ENCODE measurements at places on chromosomes 5 and 9. TPM values are rescaled to one million over a fixed set of nuclear protein-coding genes. Genes with fewer than 3 reads are reported as not detected.
A peak's percentile ranks its signal among the peaks of the same experiment; 100 is the strongest.

Gene LCN12
- total RNA-seq, result 1.7 TPM

Gene KYAT1
- 30.4 TPM for total RNA-seq

Gene APC
- 41.9 TPM for total RNA-seq

Gene TMEM141
- total RNA-seq, result 50.6 TPM

- DNase-seq, result no peak
Observed at GRCh38 chr5:79955941-79956670, 35.0 kb downstream of the MTX3 start.

GRCh38 chr5:115179394-115180164, 9.9 kb upstream of the TRIM36 start:
- DNase-seq, result peak; percentile 69

GRCh38 chr5:65790371-65791163, 68.6 kb downstream of the NLN start:
- no peak for DNase-seq

- no peak for DNase-seq
Observed at GRCh38 chr5:10635867-10636350, 72.0 kb downstream of the ANKRD33B start.

DNA sequence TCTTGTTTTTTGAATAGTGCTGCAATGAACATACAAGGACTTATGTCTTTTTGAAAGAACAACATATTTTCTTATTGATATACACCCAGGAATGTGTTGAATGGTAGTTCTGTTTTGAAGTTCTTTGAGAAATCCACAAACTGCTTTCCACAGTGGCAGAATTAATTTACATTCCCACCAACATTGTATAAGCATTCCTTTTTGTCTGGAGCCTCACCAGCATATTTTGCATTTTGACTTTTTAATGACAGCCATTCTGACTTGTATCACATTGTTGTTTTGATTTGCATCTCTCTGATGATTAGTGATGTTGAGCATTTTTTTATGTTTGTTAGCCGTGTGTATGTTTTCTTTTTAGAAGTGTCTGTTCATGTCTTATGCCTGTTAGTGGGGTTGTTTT, 524.9 kb downstream of the SEMA5A start:
- no peak for DNase-seq

GRCh38 chr9:113350937-113351336, 1.6 kb downstream of the BSPRY start:
- no peak for DNase-seq

- no peak for DNase-seq
Observed at GRCh38 chr5:30523061-30523460, 670.4 kb upstream of the CDH6 start.

- DNase-seq, result no peak
Observed at GRCh38 chr5:98698359-98698758, 75.1 kb upstream of the RGMB start.

- no peak for DNase-seq
Observed at GRCh38 chr5:177546258-177546741, 8.1 kb downstream of the FAM193B start.

- DNase-seq, result no peak
Observed at GRCh38 chr9:70410368-70410767, 4.1 kb downstream of the KLF9 start.

DNA sequence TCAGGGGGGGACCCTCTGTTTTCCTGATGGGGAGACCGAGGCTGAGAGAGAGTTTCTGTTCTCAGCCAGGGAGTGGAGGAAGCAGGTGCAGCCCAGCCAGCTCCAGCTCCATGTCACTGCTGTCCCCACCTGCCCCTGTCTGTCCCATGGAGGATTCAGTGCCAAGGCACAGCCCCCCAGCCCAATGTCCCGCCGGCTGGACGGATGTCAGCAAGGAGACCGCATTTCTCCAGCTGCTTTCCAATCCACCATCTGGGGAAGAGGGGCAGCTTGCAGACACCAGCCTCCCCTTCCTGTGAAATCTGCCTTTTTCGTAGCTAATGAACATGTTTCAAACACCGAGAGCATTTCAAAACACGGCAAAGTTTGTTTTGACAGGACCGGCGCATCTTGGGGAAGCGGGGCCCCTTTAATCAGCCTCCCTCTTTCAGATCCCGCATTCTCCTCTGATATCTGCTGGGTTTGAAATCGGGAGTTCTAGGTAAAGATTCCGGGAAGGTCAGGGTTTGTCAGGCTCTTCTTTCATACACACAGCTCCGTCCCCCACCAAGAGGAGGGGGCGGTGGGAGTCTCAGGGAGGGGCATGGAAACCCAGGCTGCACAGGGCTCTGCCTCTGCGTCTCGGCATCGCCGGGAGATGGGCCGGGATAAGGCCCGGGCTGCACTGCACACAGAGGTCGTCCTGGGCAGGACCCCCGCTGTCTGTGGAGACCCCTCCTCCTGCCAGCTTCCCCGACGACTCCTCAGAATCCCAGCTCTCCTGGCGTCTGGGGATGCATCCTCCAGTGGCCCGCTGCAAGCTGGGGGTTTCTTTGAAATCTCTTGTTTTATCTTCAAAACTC, 74.8 kb downstream of the NEK6 start:
- DNase-seq, result no peak

GRCh38 chr9:25453875-25454274, 224.4 kb downstream of the TUSC1 start:
- no peak for DNase-seq

All from H1 (cell line).